ENCODE measurements at places on chromosomes 16 and 17.
A peak's percentile ranks its signal among the peaks of the same experiment; 100 is the strongest.

GRCh38 chr17:17295141-17295540 is 8.0 kb upstream of the NT5M start:
- no peak for DNase-seq

DNA sequence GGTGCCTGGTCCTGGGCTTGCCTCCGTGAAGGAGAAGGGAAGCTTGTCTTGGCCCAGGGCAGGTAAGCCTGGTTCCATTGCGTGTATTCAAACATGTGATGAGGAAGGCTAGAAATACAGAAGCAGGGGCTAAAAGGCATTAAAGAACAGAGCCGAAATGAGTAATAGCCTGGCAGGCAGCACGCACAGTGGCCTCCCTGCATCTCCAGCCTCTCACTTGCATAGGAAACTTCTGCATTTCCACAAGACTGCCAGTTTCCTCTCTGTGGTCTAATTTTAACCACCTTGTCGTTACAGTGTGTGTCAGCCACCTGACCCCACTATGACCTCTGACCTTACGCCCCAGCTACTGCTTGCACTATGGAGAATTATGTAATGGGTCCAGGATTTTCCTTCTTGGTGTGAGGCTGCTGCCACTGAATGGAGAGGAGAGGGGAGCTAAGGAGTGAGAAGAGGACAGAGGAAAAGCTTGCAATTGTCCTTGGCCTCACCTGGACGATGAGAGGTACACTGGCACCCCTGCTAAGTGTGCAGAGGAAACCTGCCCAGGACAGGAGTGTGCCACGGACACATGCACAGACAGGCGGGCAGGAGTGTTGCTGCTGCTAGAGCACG is 32.8 kb downstream of the HIC1 start:
- peak; percentile 40 for DNase-seq

DNA sequence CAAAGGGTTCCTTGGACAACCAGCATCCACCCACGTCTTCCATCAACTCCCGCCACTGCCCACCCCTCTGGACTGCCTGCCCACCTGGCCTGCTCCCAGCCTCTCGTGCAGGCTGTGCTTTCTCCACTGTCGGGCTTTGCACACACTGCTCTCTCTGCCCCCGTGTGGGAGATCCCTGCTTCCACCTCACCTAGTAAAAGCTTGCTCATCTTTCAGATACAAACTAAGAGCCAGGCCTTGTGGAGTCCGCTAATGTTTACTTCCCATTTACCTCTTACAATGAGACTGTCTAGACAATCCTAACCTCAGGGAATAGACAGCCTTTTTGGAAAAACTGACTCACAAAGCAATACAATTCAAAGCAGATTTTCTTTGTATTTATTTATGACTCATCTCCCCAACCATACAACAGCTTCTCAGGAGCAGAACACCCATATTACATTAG is 67.6 kb downstream of the USP31 start:
- no peak for DNase-seq

- DNase-seq: no peak
Measured at GRCh38 chr17:27530764-27531391, 74.6 kb downstream of the KSR1 start.

DNA sequence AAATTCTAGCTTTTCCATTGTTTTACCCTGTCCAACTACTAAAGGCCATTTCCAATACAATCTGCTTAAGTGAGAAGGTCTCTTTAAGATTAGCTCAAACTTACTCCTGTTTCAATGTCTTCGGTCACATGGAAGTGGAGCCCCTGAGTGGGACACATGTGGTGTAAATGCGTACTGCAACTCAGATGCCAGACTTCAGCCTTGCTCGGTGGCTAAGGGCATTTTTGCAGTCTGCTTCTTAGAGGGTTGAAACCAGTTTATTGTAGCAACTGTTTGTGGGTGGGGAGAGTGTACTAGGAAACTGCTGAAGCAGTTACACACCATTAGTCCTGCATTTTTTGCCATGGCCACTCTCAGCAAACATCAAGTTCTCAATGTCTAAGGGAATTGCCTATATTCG is 140.6 kb downstream of the PARN start:
- DNase-seq: no peak

DNA sequence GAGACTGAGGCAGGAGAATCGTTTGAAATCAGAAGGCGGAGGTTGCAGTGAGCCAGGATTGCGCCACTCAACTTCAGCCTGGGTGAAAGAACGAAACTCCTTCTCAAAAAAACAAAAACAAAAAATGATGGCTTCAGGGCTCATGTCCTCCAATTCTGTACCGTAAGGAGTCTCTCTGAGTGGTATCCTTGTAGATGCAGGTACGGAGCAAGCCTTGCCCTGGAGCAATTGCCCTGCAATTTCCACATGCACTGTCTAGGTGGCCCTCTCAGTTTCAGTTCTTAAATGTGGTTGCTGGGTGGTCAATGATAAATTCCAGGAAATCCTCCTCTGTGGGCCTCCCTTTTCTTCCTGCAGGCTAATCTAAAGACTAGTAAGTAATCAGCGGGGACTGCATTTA is 10.6 kb downstream of the TMEM238L start:
- DNase-seq: no peak

DNA sequence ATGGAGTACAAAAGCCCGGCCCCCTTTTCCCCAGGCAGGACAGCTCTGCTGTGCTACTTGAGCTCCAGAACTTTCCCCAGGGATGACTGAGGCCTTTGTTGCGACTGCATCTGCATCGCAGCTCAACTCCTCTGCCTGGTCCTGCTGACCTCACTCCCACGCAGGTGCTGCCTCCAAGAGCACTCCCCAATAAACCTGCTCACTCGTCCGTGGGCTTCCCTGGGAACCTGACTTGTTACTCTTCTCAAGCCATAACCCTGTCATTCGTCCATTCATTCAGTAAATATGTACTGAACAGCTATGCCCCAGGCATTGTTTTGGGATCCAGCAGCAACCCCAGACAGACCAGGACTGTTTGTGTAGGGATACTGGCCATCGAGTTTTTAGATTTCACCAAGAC is 11.6 kb upstream of the RMI2 start:
- DNase-seq: no peak

DNA sequence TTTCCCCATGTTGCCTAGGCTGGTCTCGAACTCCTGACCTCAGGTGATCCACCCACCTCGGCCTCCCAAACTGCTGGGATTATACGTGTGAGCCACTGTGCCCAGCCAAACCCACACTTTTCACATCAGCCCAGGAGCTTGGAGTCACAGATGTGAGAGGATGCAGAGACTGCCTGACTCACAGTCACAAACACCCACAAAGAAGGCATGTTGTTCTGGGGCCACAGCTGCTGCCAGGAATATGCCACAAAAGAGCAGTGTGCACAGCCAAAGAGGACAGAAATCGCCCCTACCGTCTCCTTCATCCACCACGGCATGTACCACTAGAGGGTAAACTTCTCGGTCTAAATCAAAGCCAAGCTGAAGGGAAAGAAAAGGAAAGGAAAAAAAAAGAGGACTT is 25.1 kb upstream of the FOXJ1 start:
- DNase-seq: no peak

- DNase-seq: no peak
Measured at GRCh38 chr16:4087099-4087885, 28.9 kb downstream of the ADCY9 start.

- DNase-seq: no peak
Measured at GRCh38 chr16:13959626-13960025, 39.7 kb downstream of the ERCC4 start.

DNA sequence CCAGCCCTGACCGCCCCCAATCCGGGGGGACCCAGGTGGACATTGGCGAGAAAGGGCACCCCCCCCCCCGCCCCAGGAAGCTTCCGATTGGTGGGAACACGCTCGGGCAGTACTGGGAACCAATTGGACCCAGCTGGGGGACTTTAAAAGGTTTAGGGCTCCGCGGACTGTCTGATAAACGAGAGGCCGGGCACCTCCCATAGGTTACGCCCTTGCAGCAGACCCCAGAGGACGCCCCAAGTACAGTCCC is 245 bp downstream of the TMEM256 start:
- no peak for DNase-seq

GRCh38 chr17:35297666-35298065 is 54.8 kb downstream of the SLFN5 start:
- no peak for DNase-seq

DNA sequence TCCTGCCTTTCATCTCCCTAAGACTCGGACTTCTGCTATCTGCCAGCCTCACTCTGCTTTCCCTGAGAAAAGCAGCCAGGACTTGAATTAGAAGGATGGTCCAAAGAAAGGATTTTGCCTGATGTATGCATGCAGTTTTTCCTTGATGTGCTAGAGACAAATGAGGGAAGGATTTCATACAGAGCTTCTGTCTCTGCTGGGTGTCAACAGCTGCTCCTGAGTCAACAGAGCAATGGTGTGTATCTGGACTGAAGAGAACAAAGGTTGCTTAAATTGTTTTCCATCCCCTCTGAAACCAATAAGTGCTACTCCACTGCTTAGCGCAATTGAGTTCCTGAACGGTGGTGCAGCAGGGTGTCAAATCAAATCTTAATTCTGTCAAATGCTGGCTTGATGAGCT is 680.6 kb upstream of the C16orf82 start:
- DNase-seq: no peak

DNA sequence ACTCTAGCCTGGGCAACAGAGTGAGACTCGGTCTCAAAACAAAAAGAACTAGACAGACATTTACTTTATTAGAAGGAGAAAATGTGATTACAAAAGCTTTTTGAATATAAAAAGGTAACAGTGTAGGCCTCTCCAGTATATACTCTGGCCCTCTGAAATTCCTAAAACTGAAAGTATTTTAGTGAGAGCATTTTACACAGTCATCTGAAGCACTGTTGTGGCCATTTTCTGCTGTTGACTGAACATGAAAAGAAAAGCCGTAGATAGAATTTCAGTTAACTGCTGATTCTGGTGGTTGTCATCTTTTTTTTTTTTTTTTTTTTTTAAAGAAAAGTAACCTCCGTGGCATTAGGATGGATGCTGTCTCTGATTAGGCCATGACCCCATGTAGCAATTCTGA is 15.6 kb downstream of the DUSP14 start:
- DNase-seq: no peak

- DNase-seq: no peak
Measured at GRCh38 chr16:5598793-5599192, 501.2 kb upstream of the EEF2KMT start.

GRCh38 chr17:48427598-48427997 is 2.4 kb downstream of the SKAP1 start:
- peak; percentile 70 for DNase-seq

DNA sequence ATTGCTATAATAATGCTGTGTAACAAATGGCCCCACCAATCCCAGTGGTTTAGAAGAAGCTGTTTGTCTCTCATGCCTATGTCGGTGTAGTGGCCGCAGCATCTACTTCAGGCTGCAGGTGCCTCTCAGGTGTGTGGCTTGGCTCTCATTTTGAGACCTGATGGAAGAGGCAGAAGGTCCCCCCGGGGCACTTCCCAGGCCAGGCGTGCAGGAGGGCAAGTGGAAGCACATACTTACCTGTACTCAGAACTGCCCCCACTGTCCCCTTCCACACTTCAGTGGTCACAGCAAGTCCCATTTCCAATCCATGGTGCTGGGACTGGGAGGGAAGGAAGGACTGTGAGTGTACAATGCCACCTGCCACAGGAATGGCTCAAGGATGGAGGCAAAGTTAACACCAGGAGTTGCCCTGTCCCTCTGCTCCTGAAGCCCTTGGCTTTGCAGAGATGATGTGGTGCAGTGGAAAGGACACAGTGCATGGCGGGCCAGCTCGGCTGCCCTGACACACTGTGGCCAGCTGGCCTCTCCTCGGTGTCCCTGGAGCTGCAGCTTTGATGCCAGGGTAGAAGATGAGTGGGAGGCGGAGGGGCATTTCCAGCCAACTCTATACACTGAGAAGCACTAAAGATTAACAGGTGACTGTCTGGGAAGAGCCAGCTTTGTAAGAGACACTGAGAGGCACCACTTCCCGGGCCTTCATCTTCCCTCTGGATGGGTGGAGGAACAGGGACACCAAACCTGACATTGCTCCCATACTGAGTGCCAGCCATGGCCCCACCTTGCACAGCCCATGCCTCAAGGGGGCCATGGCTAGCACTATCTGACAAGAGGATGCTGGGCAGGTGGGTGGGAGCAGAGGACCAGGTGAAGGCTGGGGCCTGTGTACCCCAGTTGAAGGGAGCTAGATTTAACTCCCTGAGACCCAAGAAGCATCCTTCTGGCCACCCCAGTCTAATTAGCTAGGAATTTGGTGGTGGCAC is 105.9 kb downstream of the METRNL start:
- DNase-seq: no peak

DNA sequence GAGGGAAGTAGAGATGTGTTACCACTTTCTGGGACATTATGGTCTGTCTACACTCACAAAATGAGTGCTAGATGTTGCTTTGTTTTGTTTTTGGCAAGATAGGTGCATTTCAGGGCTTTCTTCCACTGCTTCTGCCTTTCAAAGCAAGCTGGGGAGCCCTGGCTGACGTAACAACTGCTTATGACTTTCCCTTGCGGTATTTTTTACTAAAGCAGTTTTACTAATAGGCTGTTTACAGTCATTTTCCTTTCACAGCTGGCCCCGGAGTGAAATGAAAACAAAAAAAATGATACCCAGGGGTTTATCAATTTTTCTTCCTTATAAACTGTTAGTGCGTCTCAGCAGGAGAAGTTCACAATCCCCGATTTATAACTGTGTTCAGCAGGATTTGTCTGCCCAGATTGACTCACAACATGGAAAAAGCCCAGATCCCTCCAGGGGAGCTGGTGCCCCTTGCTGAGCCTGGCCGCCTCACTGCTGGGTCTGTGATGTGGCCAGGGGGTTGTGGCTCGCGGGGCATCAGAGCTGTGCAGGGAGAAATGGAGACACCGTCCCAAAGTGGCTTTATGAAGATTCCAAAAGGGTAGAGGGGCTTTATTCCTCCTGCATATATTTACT is 184.4 kb upstream of the HS3ST3A1 start:
- no peak for DNase-seq

GRCh38 chr16:85615014-85615851 is 2.1 kb downstream of the GSE1 start:
- peak; percentile 45 for DNase-seq

DNA sequence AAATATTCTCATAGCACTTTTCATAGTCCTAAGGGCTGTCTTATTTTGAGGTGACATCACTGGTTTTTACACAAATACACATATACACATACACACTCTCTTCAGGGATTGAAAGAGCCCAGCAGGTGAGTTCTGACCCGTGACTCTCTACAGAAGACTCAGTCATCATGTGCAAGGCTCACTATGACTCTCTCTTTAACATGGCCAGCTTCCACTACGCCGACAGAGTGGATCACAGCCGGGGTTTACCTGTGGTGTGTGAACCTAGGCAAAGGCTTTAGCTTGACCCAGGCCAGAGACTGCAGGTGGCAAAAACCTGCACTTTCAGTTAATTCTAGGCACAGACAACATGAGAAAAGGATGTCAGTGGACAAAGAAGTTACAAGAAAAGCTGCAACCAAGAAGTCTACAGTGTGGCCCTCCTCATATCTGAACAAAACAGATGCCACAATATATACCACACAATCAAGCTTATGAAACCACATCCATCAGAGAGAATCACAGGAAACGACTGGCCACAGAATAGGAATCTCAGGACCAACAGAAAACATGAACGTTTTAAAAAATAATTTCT is 56.5 kb downstream of the CYTH1 start:
- DNase-seq: no peak

Measured in CD4-positive, alpha-beta T cell treated with Interleukin-15 for 4 hours (primary cell).